A549 treated with CpdA at 1 μM for 4 hours (cell line): ENCODE measurements at places on chromosomes 2 and 18. TPM values are rescaled to one million over a fixed set of nuclear protein-coding genes. Genes with fewer than 3 reads are reported as not detected.

Gene DLGAP1
- total RNA-seq: not detected in 5 replicates

Gene CYTIP
- not detected in 5 replicates for total RNA-seq

Gene MEP1B
- total RNA-seq: 0.07 to 0.27 TPM in 2 of 5 replicates, not detected in the others

Gene DSG1
- not detected in 5 replicates for total RNA-seq

Gene ADCYAP1
- not detected in 5 replicates for total RNA-seq

Gene TMEM37
- total RNA-seq: 1.2 to 2.1 TPM (median 1.9 TPM) in 5 replicates

Gene MROH2A
- total RNA-seq: 0.10 to 0.19 TPM (median 0.13 TPM) in 3 of 5 replicates, not detected in the others

Gene CHRND
- not detected in 5 replicates for total RNA-seq

Gene MAB21L4
- total RNA-seq: 0.03 to 0.17 TPM (median 0.15 TPM) in 3 of 5 replicates, not detected in the others

Gene SRSF7
- 308 to 411 TPM (median 332 TPM) in 5 replicates for total RNA-seq

Gene TEKT4
- 0.02 TPM in 1 of 5 replicates, not detected in the others for total RNA-seq

Gene DCDC2C
- total RNA-seq: 0.29 to 0.36 TPM in 2 of 5 replicates, not detected in the others

Gene PLEK
- 0.01 TPM in 1 of 5 replicates, not detected in the others for total RNA-seq

Gene GULP1
- total RNA-seq: 30.9 to 57.0 TPM (median 41.8 TPM) in 5 replicates

Gene PARD3B
- total RNA-seq: 0.57 to 1.2 TPM (median 0.75 TPM) in 5 replicates

Gene EFHD1
- total RNA-seq: 1.6 to 2.4 TPM (median 2.3 TPM) in 5 replicates

Gene CACNB4
- 0.09 to 0.33 TPM (median 0.16 TPM) in 4 of 5 replicates, not detected in the other for total RNA-seq

Gene OXER1
- total RNA-seq: not detected in 5 replicates

Gene SOX11
- total RNA-seq: not detected in 5 replicates

Gene ANKRD30B
- 0.01 TPM in 1 of 5 replicates, not detected in the others for total RNA-seq

Gene SEMA4C
- total RNA-seq: 16.7 to 24.5 TPM (median 21.2 TPM) in 5 replicates

Gene ACADL
- 0.03 to 0.07 TPM (median 0.06 TPM) in 4 of 5 replicates, not detected in the other for total RNA-seq

Gene REG1A
- total RNA-seq: not detected in 5 replicates

Gene RPRM
- total RNA-seq: 0.05 TPM in 1 of 5 replicates, not detected in the others

Gene L3MBTL4
- total RNA-seq: not detected in 5 replicates

Gene CYP26B1
- 11.2 to 16.8 TPM (median 14.4 TPM) in 5 replicates for total RNA-seq

Gene CEBPZOS
- 39.5 to 52.7 TPM (median 43.0 TPM) in 5 replicates for total RNA-seq

Gene KCNG2
- not detected in 5 replicates for total RNA-seq

Gene AGFG1
- 95.9 to 136 TPM (median 122 TPM) in 5 replicates for total RNA-seq

Gene RNF181
- total RNA-seq: 179 to 200 TPM (median 183 TPM) in 5 replicates

Gene GCG
- not detected in 5 replicates for total RNA-seq

Gene TMEM247
- not detected in 5 replicates for total RNA-seq

Gene IL1RN
- total RNA-seq: 0.26 to 0.59 TPM (median 0.42 TPM) in 5 replicates

Gene FOXD4L1
- 0.30 to 0.69 TPM (median 0.45 TPM) in 5 replicates for total RNA-seq

Gene LCT
- total RNA-seq: 0.03 to 0.05 TPM (median 0.03 TPM) in 3 of 5 replicates, not detected in the others

Gene GPR45
- not detected in 5 replicates for total RNA-seq

Gene NAT8
- not detected in 5 replicates for total RNA-seq

Gene IL18R1
- total RNA-seq: 0.87 to 1.4 TPM (median 1.1 TPM) in 5 replicates

Gene PLGLB2
- 0.14 to 0.41 TPM (median 0.29 TPM) in 4 of 5 replicates, not detected in the other for total RNA-seq

Gene KCNK3
- total RNA-seq: 0.84 to 1.5 TPM (median 1.2 TPM) in 5 replicates

Gene GALM
- total RNA-seq: 16.3 to 21.3 TPM (median 18.4 TPM) in 5 replicates

Gene TFPI
- total RNA-seq: 40.0 to 56.8 TPM (median 54.3 TPM) in 5 replicates

Gene FAM237A
- total RNA-seq: not detected in 5 replicates

Gene CETN1
- total RNA-seq: not detected in 5 replicates

Gene VWC2L
- not detected in 5 replicates for total RNA-seq

Gene BCL2L11
- total RNA-seq: 6.2 to 11.4 TPM (median 9.0 TPM) in 5 replicates

Gene ALKAL2
- not detected in 5 replicates for total RNA-seq

Gene CERS6
- 14.3 to 16.3 TPM (median 15.1 TPM) in 5 replicates for total RNA-seq

Gene INHBB
- total RNA-seq: 11.5 to 19.8 TPM (median 13.6 TPM) in 5 replicates

Gene SERPINB13
- not detected in 5 replicates for total RNA-seq

Gene CROCC2
- not detected in 5 replicates for total RNA-seq

Gene COLEC12
- total RNA-seq: 0.03 to 0.07 TPM (median 0.06 TPM) in 3 of 5 replicates, not detected in the others

Gene IL36B
- total RNA-seq: 0.11 to 0.13 TPM in 2 of 5 replicates, not detected in the others

Gene MRPL44
- 45.5 to 51.0 TPM (median 48.1 TPM) in 5 replicates for total RNA-seq

Gene HAAO
- total RNA-seq: 0.03 to 0.19 TPM in 2 of 5 replicates, not detected in the others

Gene LMAN1
- 28.7 to 49.7 TPM (median 31.9 TPM) in 5 replicates for total RNA-seq

Gene REG1B
- not detected in 5 replicates for total RNA-seq

Gene RNU2-63P
- total RNA-seq: not detected in 5 replicates
